MV-4-11 (cell line): ENCODE measurements at places on chromosomes 12 and 14.

DNA sequence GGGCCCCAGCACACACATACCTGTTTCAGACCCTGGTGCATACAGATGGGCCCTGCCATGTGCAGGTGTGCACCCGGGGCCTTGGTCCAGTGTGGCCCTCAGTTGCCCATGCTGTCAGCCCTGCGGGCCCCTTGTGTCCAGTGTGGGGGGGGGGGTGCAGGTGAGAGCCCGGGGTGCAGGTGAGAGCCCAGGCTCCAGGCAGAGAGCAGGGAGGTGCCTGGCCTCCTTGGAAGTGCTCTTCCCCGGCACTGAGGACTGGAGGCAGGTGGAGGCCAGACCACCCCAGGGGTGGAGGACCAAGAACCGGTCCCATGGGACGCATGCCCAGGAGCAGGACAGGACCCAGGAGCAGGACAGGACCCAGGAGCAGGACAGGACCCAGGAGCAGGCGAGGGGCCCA lies 40.9 kb downstream of the FBRSL1 start:
- no peak for DNase-seq

DNA sequence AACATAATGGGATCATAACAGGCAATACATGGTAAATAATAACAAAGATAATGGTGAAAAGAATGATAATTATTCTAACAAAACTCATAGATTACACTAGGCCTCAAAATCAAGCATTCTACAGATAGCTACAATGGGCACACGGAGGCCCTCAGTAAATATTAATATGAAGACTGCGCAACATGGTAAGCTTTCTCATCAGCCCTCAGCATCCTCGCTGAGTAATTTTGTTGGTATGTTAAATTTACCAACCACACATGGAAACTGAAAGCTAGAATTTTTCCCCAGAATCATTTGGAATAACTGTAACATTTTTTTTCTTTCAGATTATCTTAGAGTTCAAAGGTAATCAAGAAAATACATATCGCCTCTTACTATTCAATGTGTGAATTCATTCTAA lies 74.2 kb upstream of the PYGL start:
- DNase-seq: no peak

DNA sequence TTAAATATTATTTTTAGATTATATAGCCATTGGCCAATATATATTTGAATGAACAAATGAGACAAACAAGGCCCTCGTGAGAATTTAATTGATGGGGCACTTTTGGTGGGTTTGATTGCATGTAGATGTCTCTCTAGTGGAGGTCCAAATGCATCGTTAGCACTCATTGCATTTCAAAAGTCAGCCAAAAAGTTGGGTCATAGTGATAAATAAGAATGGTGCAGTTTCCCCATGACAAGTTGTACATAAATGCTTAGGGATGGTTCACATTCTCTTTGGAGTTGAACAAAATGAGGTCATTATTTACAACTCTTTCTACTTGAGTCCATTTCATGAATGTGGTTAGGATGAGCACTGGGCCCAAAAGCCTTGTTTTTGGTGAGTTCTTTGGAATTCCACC lies 1.0 kb downstream of the BEST3 start:
- DNase-seq: no peak

DNA sequence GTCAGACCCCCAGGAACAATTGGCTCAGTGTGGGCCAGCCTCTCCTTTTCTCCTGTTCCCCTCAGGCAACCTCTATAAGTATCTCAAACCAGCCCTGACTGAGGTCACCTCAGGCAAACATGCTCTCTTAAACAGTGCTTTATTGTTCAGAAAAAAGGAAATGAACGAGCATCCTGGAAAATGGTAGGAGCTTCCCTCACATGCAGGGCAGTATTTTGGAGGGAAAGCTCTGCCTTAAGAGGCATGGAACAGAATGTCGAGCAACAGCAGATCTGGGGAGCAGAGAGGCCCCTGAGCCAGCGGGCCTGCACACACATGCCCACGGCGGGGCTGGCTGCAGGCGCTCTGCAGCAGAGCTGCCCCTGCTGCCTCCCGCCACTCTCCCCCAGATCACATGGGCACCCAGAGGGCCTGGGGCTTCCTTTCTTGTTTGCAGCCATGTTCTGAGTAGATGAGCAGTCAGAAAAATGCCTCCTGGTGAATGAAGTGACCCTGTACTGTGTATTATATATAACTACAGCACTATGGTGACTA lies 42.0 kb downstream of the MOK start:
- DNase-seq: no peak

GRCh38 chr12:45970391-45970790 lies 20.0 kb downstream of the SCAF11 start:
- DNase-seq: no peak

DNA sequence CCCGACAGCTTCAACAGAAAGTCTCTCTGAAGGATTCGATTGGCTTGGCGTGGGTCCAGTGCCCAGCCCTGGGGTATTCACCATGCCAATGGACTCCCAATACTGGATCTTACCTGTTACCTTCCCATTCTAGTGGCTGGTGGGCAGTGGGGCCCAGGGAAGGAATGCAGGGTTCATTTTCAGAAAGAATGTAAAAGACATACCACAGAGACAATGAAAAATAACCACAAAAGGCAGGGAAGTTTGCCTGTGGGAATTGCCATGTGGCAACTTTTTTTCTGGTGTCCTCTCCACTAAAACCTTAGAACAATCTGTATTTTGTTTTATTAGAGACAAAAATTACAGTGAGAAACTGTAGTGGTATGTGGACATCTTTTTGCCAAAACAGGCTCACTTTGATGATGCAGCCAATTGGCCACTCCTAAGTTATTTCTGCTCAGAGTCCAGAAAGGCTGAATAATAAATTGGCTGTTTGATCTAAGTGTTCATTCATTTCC lies 55.2 kb downstream of the PTGER2 start:
- no peak for DNase-seq

DNA sequence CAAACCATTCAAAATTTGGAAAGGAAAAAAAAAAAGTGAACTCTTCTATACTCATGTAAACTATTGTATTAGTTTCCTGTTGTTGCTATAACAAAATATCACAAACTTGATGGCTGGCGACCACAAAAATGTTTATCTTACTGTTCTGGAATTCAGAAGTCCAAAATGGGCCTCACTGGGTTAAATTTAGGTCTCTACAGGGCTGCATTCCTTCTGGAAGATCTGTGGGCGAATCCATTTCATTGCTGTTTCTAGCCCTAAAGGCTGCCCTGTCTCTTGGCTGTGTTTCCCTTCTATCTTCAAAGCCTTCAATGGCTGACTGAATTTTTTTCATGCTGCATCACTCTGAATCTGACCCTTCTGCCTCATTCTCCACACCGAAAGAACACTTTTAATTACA lies 105.1 kb upstream of the NAV3 start:
- DNase-seq: no peak

GRCh38 chr14:24761141-24761540 lies 127.2 kb upstream of the GZMB start:
- no peak for DNase-seq

DNA sequence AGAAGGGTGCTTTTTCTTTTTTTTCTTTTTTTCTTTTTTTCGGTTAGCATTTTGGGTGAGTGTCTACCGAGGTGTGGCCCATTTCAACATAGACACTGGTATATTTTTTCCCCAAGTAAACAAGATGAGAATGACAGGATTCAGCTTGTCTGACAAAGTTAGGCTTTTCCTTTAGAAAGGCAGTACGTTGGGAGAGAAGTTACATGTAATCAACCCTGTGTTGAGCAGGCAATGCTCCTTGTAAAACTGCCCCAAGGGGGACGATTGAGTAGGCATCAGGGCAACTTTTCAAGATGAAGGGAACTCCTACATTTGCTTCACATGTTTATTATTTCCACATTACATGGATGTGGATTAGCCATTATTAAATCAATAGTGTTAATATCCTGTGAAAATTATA lies 1.7 kb downstream of the EMP1 start:
- no peak for DNase-seq

GRCh38 chr14:57998766-57999165 lies 132.9 kb upstream of the SLC35F4 start:
- DNase-seq: no peak

DNA sequence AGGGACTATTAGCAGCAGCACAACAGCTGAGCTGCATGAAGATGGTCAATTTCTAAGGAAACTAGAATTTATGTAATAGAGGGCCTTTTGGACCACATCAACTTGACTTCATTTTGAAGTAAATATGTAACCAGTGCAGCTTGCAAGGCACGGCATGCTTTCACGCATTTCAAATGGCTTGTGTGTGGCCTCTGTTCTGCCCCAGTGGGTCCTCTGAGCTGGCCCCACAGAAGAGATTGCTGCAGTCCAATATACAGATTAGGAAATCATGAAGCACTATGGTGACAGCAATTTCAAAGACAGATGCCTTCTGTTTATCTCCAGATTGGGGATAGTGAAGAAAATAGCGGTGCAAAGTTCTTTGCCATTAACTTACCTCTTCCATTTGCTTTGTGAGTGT lies 101.4 kb downstream of the PDZRN4 start:
- no peak for DNase-seq

DNA sequence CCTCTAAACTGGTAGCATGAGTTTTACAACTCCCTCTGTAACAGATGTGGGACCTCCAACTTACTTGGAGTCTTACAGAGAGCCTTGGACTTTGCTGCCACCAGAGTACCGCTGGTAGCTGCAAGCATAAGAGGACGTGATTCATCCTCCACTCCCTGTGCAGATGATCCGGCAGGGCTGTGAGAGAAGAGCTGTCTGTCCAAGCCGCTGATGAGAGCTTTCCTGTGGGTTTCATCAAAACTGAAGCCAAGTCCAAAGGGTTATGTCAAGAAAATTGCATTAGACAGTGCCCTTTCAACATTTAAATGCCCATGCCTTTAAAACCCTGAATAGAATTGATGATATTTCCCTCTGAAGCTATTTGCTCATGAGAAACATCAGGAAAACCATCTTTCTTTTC lies 85.8 kb downstream of the LLPH start:
- DNase-seq: no peak

DNA sequence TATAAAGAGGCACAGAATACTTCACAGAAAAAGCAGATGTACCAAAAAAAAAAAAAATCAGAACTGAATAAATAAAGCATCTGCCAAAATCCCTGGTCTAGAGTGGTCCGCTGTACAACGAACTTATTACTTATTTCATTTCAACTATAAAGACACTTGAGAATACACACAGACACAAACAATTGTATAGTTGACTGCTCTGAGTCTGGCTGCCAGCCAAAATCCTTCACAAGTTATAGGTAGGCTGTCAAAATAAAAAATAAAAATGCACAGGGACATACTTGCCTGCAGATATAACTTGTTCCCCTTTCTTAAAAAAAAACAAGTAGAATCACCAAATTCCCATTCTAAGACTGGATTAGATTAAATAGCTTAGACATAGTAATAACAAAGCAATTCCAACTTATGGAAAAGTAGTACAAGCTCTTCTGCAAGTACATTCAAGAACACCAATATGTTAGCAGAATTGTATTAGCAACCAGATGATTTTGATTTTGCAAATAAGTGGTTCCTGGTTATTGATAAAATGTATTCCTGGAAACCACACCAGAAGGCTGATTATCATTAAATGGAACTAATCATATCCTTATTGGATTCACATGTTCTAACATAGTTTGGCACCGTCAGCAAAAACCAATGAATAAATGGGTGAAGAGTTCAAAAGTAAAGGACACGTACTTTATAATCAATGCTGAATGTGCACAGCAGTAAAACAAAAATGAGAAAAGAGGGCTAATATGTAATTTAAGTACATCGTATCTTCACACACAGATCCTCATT lies 248.5 kb downstream of the NELL2 start:
- DNase-seq: no peak
